Stimulated activated CD4-positive, alpha-beta T cell treated with anti-CD3 and anti-CD28 coated beads, TNF-alpha, amount 100 ng/mL, for 1 hour (primary cell): ENCODE measurements at places on chromosomes 5 and 9.

DNA sequence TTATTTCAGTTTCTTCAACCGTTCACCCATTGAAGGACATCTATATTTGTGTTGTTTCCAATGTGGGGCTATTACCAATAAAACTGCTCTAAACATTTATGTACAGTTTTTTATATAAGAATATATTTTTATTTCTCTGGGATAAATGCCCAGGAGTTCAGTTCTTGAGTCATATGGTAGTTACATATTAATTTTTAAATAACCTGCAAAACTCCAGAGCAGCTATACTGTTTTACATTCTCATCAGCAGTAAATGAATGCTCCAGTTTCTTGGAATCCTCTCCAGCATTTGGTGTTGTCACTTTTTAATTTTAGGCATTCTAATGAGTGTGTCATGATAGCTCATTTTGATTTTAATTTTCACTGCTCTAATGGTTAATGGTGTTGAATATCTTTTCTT lies 36.2 kb downstream of the CDK7 start:
- DNase-seq, result no peak

DNA sequence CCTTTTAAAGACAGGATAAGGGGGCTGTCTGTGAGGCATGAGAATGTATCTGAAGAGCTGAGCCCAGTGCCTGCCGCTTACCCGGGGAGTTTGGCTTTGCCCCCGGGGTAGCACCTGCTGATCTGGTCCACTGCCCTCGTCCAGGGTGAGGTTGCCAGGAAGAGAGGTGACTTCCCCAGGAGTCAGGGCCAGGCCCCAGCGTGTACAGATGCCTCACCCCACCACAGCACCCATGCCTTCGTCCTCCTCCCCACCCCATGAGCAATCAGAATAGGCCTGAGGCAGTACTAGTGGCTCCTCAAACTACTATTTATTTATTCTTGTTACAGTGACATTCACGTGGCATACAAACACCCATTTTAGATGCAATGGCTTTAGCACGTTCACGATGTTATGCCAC lies 15.7 kb upstream of the AIF1L start:
- DNase-seq, result no peak

GRCh38 chr9:68643901-68644809 lies 60.9 kb upstream of the PIP5K1B start:
- no peak for DNase-seq

DNA sequence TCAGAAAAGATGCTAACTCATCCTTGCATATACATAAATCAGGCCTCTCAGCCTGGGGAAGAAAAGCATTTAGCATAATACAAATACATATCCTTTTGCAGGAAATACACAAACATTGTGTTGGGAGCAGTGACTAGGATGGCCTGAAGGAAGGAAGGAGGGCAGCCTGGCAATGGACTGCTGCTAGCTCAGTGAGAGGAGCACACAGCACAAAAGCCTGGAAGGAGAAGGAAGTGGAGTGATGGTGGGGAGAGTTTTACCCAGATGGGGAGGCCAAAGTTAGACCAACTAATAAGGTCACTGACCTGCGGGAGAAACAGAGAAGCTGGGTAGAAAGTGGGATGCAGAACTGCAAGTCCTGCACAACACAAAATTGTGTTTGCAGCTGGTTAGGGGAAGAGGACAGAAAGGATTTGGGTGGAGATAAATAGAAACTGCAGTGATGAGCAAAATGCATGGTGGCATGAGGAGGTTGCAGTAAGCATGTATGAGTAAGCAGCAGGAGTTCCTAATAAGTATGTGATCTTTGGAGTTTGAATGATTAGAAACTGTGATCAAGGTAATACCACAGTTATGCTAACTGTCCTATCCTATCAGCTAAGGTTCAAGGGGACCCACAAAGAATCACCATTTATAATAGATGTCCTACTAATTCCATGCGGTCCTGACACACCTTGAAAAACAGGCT lies 39.5 kb downstream of the SEMA6A start:
- DNase-seq, result no peak

GRCh38 chr5:114367029-114367428 lies 5.2 kb downstream of the KCNN2 start:
- DNase-seq, result no peak

DNA sequence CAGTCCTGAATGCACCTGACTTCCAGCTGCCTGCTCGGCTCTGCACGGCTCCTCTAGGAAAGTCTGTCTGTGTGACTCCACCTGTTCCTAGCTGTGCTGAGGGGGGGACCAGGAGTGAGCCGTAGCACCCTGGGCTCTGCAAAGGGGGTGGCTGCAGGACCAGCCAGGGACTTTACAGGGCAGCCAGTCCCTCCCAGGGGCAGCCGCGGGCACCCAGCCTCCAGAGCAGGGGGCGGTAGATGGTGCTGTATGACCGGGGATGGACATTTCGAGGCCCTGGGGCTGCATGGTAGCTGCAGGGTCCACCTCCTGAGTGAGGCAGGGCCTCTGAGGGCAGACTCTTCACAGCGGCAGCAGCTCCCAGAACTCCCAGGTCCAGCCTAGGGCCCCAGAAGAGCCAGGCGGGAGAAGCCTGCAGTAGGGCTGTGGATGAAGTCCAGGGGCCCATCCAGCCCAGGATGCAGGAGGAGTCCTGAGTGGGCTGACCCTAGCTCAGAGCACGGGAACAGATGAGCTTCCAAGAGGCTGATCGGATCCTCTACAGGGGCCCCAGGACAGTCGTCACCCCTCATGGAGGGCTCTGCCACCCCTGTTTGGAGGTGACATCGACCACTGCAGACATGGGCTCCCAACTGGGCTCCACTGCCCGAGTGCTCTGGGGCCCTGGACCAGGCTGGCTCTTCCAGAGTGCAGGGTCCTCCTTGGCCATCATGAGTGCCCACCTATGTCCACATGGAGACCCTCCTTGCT lies 105.4 kb downstream of the ZNF354C start:
- DNase-seq, result no peak

GRCh38 chr9:128246471-128246870 lies 29.3 kb downstream of the GOLGA2 start:
- no peak for DNase-seq

DNA sequence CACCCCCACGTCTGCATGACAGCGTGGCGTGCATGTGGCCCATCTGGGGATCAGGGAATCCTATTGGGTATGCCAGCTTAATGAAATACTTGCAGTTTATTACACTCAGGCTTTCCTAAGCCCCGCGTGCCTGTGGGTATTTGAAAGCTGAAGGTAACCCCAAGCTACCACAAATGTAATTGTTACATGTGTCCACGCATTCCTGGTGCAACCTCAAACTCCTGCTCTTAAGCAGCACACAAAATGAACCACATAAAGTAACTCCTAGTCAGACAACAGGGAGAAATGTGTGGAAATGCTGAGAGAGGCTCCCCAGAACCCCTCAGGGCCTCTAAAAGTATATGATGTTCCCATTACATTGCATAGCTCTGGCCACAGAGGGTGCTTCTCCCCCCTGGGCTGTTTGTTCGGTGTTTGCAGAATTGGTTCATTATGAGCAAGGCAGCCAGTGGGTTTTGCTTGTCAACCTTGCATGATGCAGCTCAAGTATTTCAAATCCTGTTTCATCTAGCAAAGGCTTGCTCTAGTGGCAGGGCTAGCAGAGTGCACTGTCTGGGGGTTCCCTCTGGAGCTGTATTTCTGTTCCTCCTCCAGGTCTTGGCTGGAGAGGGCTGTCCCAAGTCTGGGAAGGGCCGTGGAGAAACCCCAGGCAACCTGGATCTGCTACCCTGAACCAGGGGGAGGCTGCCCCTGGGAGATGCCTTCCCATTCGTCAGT lies 1.8 kb upstream of the DCANP1 start:
- DNase-seq, result no peak

DNA sequence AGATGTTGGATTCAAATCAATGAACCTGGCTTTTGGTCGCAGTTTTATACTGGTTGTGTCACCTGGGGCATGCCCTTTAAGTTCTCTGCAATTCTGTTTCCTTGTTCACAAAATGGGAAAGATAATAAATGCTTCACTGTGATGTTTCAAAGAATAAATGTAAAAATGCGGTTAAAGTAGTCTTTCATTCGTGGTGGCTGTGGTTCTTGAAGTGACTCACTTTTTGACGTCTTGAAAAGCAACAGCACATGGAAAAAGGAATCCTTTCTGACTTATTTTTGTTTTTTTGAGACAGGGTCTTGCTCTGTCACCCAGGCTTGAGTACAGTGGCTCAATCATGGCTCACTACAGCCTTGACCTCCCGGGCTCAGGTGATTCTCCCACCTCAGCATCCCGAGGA lies 88.4 kb upstream of the SLIT3 start:
- no peak for DNase-seq

- DNase-seq, result no peak
Measured at GRCh38 chr9:89096807-89097206, 81.8 kb downstream of the SHC3 start.

GRCh38 chr5:50822761-50823160 lies 156.3 kb downstream of the PARP8 start:
- no peak for DNase-seq

DNA sequence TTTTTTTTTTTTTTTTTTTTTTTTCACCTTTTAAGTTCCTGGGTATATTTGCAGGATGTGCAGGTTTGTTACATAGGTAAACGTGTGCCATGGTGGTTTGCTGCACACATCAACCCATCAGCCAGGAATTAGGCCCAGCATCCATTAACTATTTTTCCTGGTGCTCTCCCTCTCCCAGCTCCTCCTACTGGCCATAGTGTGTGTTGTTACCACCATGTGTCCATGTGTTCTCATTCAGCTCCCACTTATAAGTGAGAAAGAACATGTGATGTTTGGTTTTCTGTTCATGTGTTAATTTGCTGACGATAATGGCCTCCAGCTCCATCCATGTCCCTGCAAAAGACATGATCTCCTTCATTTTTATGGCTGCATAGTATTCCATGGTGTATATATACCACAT lies 350.5 kb downstream of the MAN2A1 start:
- no peak for DNase-seq
